ENCODE measurements at places on chromosomes 3 and 15.

GRCh38 chr3:157488144-157488543 is 15.1 kb downstream of the VEPH1 start:
- DNase-seq = no peak
- no peaks in the 10 kb centered on the region for H3K4me1 ChIP-seq
- H3K4me3 ChIP-seq = no peak overlapping the region
- H3K27me3 ChIP-seq = no peaks in the 10 kb centered on the region
- no peaks in the 10 kb centered on the region for H3K36me3 ChIP-seq

- H3K36me3 ChIP-seq = no peaks in the 10 kb centered on the region
- no peak overlapping the region for H3K4me3 ChIP-seq
- H3K4me1 ChIP-seq = peaks cover 7% of the 10 kb centered on the region
- no peaks in the 10 kb centered on the region for H3K27me3 ChIP-seq
Measured at GRCh38 chr15:39442898-39443297, 138.0 kb upstream of the THBS1 start.

- H3K36me3 ChIP-seq = no peaks in the 10 kb centered on the region
- H3K27ac ChIP-seq = no peak overlapping the region
- no peak for DNase-seq
- no peak overlapping the region for H3K4me3 ChIP-seq
- H3K4me1 ChIP-seq = peaks cover 3% of the 10 kb centered on the region
Measured at GRCh38 chr3:32405155-32405554, 13.5 kb downstream of the CMTM7 start.

DNA sequence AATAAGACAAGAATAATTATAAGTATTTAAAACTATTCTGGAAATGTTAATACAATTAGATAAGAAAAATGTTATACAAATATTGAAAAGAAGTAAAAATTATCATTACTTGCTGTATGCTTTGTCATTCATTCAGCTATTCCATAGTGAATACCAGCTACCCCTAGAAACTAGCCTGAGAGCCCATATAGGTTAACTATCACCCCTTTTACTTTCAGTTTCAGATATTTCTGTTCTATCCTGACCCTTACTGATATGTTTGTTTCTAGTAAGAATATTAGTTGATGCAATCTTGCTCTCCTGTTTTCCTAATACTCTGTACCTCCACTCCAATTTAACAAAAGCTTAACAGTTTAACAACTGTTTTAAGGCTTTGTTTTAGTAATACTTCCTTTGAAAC is 31.6 kb downstream of the FAM227B start:
- H3K4me3 ChIP-seq = no peak overlapping the region
- no peaks in the 10 kb centered on the region for H3K27me3 ChIP-seq
- no peak overlapping the region for H3K27ac ChIP-seq
- H3K4me1 ChIP-seq = no peaks in the 10 kb centered on the region

- no peaks in the 10 kb centered on the region for H3K4me1 ChIP-seq
- H3K36me3 ChIP-seq = no peaks in the 10 kb centered on the region
- no peak overlapping the region for H3K27ac ChIP-seq
- H3K4me3 ChIP-seq = no peak overlapping the region
- DNase-seq = no peak
Measured at GRCh38 chr3:99240700-99241099, 339.2 kb upstream of the DCBLD2 start.

- H3K36me3 ChIP-seq = no peaks in the 10 kb centered on the region
- no peak for DNase-seq
- H3K4me1 ChIP-seq = peaks cover 5% of the 10 kb centered on the region
Measured at GRCh38 chr3:125403789-125404188, 28.7 kb upstream of the ZNF148 start.

- H3K36me3 ChIP-seq = no peaks in the 10 kb centered on the region
- H3K27me3 ChIP-seq = no peaks in the 10 kb centered on the region
- H3K4me3 ChIP-seq = no peak overlapping the region
- H3K27ac ChIP-seq = no peak overlapping the region
Measured at GRCh38 chr15:51244423-51244869, 94.0 kb downstream of the CYP19A1 start.

Measured in trophoblast cell (in vitro differentiated cells and primary cell).